Right atrium auricular region (tissue), 2 donors: ENCODE measurements at places on chromosomes 16 and 17. TPM values are rescaled to one million over a fixed set of nuclear protein-coding genes. Genes with fewer than 3 reads are reported as not detected.

DNA sequence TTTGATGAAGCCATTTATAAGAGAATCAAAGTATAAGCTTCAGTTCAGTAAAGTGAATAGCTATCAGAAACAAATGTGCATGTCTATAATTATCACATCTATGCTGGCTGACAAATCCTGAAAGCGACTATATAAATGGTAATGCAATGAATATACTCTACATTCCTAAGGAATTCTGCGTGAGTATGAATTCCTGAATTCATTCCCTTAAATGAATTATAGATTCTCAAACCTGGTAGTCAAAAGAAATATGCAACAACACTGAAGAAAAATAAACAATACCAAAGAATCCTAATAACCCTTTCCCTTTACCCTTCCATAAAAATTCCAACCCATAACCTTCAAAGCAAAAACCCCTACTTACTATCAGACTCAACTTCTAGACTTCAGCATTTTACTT, 416.6 kb upstream of the PMFBP1 start:
- no peak for DNase-seq
- H3K36me3 ChIP-seq: no peaks in the 10 kb centered on the region
- H3K27ac ChIP-seq: no peak overlapping the region
- H3K4me3 ChIP-seq: no peak overlapping the region

DNA sequence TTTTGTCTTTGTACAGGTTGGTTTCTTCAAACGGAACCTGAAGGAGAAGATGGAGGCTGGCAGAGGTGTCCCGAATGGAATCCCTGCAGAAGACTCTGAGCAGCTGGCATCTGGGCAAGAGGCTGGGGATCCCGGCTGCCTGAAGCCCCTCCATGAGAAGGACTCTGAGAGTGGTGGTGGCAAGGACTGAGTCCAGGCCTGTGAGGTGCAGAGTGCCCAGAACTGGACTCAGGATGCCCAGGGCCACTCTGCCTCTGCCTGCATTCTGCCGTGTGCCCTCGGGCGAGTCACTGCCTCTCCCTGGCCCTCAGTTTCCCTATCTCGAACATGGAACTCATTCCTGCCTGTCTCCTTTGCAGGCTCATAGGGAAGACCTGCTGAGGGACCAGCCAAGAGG, 4.9 kb downstream of the ZNF768 start:
- H3K27ac ChIP-seq: no peak overlapping the region
- no peaks in the 10 kb centered on the region for H3K27me3 ChIP-seq
- no peak overlapping the region for H3K4me3 ChIP-seq
- H3K36me3 ChIP-seq: no peaks in the 10 kb centered on the region
- peaks cover 28% of the 10 kb centered on the region for H3K4me1 ChIP-seq

DNA sequence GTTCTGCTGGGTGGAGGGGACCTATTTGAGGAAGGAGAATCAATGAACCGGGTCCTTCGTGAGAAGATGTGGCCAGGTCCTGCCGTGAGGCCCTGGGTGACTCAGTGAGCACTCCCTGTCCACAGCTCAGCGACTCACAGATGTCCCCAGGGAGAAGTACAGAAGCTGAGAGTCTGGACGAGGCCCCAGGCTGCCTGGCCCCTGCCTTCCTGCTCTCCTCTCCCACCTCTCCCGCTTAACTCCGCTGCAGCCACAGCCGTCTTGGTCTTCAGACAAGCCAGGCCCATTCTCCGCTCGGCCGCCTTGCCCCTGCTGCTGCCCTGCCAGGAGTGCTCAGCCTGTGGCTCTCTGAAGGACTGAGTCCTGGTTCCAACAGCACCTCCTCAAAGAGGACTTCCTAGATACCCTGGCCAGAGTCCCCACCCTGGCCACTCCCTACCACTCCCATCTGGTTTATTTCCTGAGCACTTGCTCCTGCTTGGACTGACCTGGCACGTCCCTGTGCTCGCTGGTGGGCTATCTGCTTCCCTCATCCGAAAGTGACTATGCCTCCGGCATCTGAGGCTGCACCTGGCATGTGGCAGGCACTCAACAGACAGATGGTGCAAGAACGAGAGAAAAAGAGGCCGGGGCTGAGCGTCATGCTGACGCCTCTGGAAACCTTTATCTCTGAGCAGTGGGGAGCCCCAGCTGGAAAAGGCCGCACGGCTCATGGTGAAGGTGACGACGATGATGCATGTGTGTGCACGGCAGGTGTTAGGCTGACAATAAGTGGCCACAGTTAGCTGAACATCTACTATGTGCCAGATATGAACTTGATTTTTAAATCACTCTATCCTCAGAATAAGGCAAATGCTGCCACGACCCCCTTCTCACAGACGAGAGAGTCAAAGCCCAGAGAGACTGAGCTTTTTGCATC, 9.2 kb upstream of the TNFRSF13B start:
- H3K4me3 ChIP-seq: no peak overlapping the region
- H3K27ac ChIP-seq: no peak overlapping the region
- H3K27me3 ChIP-seq: no peaks in the 10 kb centered on the region
- no peaks in the 10 kb centered on the region for H3K4me1 ChIP-seq

GRCh38 chr17:81114351-81115093, 50.8 kb upstream of the PVALEF start:
- H3K4me1 ChIP-seq: peaks cover 13% of the 10 kb centered on the region
- peaks cover 16% of the 10 kb centered on the region for H3K36me3 ChIP-seq
- DNase-seq: no peak
- no peaks in the 10 kb centered on the region for H3K27me3 ChIP-seq
- no peak overlapping the region for H3K4me3 ChIP-seq

GRCh38 chr16:30615358-30616091, 5.3 kb upstream of the ZNF689 start:
- no peaks in the 10 kb centered on the region for H3K36me3 ChIP-seq
- DNase-seq: no peak
- peaks cover 4% of the 10 kb centered on the region for H3K4me1 ChIP-seq
- H3K27ac ChIP-seq: no peak overlapping the region

GRCh38 chr17:80513892-80514291, 30.7 kb upstream of the RPTOR start:
- H3K27ac ChIP-seq: no peak overlapping the region
- no peaks in the 10 kb centered on the region for H3K4me1 ChIP-seq
- H3K27me3 ChIP-seq: no peaks in the 10 kb centered on the region
- no peak for DNase-seq

GRCh38 chr16:30875871-30876801, 17.7 kb downstream of the BCL7C start:
- H3K4me3 ChIP-seq: peak overlapping the region; percentile 90
- no peaks in the 10 kb centered on the region for H3K36me3 ChIP-seq
- H3K27me3 ChIP-seq: no peaks in the 10 kb centered on the region
- H3K27ac ChIP-seq: peak overlapping the region; percentile 94
- H3K4me1 ChIP-seq: no peaks in the 10 kb centered on the region
- DNase-seq: no peak

- no peaks in the 10 kb centered on the region for H3K27me3 ChIP-seq
- no peak for DNase-seq
- H3K27ac ChIP-seq: no peak overlapping the region
- peaks cover 7% of the 10 kb centered on the region for H3K36me3 ChIP-seq
- H3K4me3 ChIP-seq: no peak overlapping the region
Measured at GRCh38 chr17:2449486-2449885, 48.6 kb upstream of the MNT start.

- no peaks in the 10 kb centered on the region for H3K27me3 ChIP-seq
- DNase-seq: no peak
- no peak overlapping the region for H3K4me3 ChIP-seq
- no peak overlapping the region for H3K27ac ChIP-seq
- no peaks in the 10 kb centered on the region for H3K4me1 ChIP-seq
Measured at GRCh38 chr16:85426806-85427205, 186.3 kb upstream of the GSE1 start.

DNA sequence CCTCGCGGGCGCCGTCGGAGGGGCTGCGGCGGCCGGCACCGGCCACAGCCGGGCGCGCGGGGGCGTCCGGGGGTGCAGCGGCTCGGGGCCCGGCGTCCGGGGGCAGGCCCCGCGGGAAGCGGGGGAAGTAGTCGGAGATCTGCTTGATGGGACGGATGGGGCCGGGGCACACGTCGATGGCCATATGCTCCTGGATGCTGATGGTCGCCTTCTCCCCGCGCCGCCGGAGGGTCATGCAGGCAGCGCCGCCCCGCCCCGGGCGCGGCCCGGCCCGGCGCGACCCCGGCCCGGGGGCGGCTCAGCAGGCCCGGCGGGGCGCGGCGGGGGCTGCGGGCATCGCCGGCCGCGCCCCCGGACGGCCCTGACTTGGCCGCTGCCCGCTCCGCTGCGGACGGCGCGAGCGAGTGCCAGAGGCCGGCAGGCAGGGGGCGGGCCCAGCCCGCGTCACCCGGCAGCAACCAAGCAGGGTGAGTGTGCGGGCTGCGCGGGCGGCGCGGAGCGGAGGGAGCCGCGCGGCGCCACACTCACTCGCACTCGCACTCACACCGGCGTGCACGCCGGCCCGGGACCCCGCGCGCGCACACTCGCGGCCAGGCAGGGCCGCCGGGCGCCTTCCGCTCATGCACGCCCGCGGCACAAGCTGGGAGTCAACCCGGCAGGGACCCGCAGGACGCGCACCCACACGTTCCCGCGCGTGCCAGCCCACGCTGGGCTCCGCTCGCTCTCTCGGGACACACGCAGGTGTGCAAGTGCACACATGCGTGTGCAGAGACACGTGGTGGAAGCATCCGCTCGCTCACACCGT, at the start of gene DOC2B:
TSS of gene DOC2B (minus strand) at position 406 of the 805 bp plus-strand sequence. CDS start at position 235, 171 bp downstream.
- H3K27me3 ChIP-seq: no peaks in the 10 kb centered on the region
- H3K36me3 ChIP-seq: no peaks in the 10 kb centered on the region
- peak within 1 kb of the TSS; percentile 37 for H3K4me3 ChIP-seq
- peaks cover 35% of the 10 kb centered on the region for H3K4me1 ChIP-seq
- H3K27ac ChIP-seq: peak within 1 kb of the TSS; percentile 51

DNA sequence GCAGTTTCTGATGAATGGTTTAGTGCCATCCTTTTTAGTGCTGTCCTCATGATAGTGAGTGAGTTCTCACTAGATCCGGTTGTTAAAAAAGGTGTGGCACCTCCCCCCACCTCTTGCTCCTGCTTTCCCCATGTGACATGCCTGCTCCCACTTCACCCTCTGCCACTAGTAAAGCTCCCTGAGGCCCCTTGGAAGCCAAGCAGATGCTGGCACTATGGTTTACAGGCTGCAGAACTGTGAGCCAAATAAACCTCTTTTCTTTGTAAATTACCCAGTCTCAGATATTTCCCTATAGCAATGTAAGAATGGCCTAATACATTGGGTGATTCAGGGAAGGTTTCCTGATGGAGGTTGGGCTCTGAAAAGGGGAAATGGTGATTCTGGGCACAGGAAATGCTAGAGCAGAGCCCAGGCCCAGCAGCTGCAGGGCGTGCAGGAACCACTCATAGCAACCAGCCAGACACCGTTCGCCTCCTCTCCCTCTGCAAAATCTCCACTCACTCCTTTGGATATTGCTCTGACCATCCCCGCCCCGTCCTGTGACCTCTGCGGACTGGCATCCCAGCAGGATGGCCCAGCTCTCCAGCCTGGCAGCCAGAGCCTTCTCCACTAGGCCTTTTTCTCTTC, 2.6 kb upstream of the ADORA2B start:
- no peaks in the 10 kb centered on the region for H3K27me3 ChIP-seq
- DNase-seq: no peak
- no peaks in the 10 kb centered on the region for H3K36me3 ChIP-seq
- no peak overlapping the region for H3K4me3 ChIP-seq

- DNase-seq: no peak
- H3K27ac ChIP-seq: peak overlapping the region; percentile 96
- no peak overlapping the region for H3K4me3 ChIP-seq
- H3K36me3 ChIP-seq: no peaks in the 10 kb centered on the region
- H3K27me3 ChIP-seq: no peaks in the 10 kb centered on the region
- H3K4me1 ChIP-seq: peaks cover 92% of the 10 kb centered on the region
Measured at GRCh38 chr17:39675390-39676082, 7.3 kb downstream of the PNMT start.

DNA sequence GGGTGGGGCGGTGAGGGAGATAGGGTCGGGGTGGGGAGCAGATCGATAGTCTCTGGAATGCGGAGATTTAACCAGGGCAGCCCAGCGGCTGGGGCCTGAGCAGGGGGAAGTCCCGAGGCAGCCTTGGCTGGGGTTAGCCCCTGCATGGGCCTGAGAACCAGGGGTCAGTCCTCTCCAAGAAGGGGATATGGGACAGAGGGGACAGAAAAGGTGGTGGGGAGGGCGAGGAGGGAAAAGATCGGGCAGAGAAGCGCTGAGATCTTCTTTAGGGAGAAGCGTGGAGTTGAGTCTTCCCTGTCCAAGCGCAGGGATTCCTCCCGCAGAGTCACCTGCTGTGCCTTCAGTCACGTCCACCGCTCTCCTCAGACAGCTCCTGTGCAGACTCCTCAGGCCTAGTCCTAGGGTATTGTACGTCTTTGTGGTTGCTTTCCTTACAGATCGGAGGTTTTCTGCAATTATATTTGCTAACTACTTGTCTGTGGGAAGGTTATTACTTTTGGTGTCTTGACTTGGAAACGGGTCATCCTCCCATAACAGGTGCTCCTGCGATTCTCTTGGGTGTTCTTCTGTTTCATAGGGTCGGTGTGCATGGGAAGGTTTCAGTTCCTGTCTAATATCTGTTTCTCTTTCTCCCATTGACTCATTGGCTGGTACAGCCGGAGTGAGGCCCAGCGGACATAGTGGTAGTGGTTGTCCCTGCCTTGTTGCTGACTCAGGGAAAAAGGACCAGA, 952 bp downstream of the CD300A start:
- H3K27ac ChIP-seq: no peak overlapping the region
- H3K27me3 ChIP-seq: peaks cover 4% of the 10 kb centered on the region
- H3K36me3 ChIP-seq: no peaks in the 10 kb centered on the region
- no peaks in the 10 kb centered on the region for H3K4me1 ChIP-seq
- DNase-seq: no peak

DNA sequence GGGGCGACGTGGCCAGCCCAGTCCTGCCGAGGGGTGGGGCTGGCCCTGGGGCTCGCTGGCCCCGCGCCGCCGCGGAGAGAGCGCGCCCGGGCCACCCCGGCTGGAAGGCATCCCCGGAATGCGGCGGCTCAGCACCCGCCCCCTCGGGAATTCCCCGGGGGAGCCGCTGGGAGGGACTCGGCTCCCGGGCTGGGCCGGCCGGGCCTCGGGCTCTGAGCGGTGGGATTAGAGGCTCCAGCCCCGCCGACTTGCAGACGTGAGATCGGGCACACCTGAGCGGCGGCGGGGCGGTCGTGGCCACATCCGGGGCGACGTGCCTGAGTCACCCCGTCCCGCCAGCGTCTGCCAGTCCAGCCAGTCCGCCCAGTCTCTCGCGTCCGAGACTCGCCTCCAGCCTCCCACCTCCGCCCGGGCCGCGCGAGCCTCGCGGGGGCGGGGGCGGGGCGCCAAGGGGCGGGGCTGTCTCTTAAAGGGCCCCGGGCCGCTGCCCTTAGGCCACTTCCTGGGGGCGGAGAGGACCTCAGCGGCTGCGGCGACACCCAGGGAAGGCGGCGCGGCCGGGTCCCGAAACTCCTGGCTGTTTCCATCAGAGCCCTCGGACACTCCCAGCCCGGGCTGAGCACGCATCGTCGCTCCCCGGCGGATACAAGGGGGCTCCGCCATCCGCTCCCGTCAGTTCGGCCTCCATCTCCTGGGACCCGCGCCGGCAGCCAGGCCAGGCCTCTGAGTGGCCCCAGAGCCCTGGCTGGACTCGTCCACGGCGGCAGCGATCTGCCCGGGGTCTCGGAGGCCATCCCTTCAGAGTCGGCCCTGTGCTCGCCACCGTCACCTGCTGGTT, at the start of gene KCTD11:
TSS of gene KCTD11 (plus strand) at position 498 of the 838 bp plus-strand sequence.
- H3K4me1 ChIP-seq: peaks cover 74% of the 10 kb centered on the region
- no peaks in the 10 kb centered on the region for H3K27me3 ChIP-seq
- no peaks in the 10 kb centered on the region for H3K36me3 ChIP-seq
- H3K4me3 ChIP-seq: peak within 1 kb of the TSS; percentile 68
- peak within 1 kb of the TSS; percentile 96 for H3K27ac ChIP-seq

VAT1L gene
- 20.6 TPM for total RNA-seq

OMG gene
- total RNA-seq: 0.74 TPM

TBC1D3E gene
- not detected for total RNA-seq

CDH5 gene
- total RNA-seq: 47.4 TPM

PRDM7 gene
- total RNA-seq: not detected

RUNDC3A gene
- 4.5 TPM for total RNA-seq

LRRC75A gene
- total RNA-seq: 0.93 TPM

KRT13 gene
- not detected for total RNA-seq

TMEM219 gene
- 107 TPM for total RNA-seq

CASKIN1 gene
- 3.5 TPM for total RNA-seq

ITGAX gene
- total RNA-seq: 2.6 TPM

TMEM100 gene
- 26.1 TPM for total RNA-seq

CYTH1 gene
- 31.0 TPM for total RNA-seq
